ENCODE measurements at places on chromosomes 12 and 14.

DNA sequence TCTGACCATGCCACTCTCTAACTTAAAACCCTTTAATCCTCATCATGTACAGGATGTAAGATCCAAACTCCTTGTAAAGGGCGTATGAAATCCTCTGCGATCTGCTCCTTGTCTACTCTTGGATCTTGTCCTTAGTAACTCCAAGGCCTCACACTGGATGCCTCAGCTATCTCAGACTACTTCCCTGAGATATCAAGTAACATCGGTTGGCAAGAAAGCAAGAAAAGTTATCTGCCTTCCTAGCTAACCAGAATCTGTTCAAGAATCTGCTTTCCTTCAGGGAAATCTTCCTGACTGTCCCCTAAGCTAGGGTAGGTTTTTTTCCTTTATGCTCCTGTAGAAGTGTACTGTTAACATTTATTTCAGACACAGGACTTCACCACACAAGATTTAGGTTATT, 82.6 kb downstream of the TAOK3 start:
- no peak for DNase-seq

DNA sequence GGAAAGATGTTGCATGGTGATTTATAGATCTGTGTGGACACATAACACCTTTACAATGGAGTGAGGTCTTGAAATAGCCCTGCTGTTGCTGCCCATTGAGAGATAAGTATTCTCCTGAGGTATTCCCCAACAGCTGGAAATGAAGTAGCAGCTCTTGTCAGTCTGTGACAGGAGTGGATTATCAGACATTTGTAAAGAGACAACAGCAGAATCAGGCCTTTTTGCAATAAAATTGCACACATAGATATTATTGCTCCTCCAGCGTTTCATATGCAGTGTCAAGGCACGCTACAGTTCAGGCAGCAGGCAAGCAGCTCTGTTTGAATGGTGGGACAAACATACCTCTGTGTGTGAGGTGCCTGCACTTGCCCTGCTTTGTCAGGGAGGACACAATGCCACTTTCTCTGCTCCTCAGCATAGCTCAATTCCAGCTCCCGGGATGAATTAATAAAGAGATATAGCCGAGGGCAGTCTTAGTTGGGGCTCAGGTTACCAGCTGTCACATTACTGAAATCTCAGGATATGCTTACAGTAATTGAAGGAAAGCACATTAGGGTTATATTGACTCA, 49.4 kb downstream of the BICD1 start:
- no peak for DNase-seq

DNA sequence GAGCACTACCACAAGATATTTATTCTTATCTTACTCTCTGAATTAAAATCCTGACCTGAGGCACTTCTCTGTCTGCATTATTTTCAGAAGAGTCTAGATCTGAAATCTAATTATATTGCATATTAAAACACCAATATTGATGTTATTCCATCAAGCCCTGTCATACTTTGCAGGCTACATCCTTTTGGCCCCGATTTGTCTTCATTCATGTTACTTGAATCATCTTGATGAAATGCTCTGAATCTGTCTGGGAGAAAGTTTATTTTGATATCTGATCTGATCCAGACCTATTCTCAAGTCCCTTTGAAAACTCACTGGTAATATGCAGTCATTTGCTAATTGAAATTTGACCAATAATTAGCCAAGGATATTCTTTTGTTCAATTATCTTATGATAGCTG, 79.9 kb downstream of the BBS10 start:
- no peak for DNase-seq

DNA sequence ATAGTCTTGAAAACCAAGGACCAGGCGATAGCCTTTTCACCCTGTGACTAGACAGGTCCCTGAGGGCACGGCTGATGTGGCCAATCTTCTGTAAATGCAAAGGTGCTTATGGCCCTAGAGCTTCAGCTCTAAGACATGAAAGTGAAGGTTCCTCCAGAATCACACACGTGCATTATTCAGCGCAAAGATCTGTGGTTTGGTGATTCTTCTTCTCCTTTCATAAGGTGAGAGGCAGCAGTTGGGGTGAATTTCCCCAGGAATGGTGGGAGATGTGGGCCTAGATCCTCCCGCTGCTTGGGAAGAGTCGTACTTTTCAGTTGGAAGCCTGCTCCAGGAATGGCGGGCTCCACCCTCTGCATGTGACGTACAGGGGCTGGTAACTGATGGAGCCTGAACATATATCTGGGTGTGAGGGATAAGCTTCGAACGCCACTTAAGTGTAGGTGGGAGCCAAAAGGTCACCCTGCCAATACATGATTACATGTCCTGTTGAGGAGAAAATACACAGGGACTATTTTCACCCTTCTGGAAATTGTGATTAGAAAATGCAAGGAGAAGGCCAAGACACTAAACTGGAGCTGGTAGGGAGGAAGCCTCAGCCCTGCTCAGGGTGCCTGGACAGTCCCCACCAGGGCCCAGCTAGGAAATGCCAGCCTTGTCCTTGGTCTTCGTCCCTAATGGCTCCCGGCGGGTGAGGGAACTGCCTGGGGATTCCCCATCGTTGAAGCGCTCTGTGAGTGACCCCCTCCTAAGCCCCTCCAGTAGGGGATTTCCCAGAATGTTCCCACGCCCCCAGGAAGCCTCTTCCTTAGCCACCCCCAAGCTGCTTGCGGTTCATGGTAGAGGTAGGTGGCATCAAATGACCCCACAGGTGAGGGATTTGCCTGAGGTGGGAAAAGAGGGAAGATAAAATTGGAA, 17.6 kb downstream of the BATF start:
- DNase-seq, result no peak

DNA sequence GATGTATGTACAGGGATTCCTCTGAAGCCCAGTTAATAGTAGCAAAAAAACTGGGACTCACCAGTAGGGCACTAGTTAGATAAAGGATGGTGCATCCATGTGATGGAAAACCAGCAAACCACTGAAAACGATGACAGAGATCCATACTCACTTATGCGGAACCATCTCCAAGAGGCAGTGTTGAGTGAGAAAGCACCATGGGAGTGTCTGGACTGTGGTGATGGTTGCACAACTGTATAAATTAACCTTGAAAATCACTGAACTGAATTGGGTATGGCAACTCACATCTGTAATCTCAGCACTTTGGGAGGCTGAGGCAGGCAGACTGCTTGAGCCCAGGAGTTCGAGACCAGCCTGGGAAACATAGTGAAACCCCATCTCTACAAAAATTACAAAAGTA, 53.6 kb upstream of the ZFP36L1 start:
- DNase-seq, result no peak

DNA sequence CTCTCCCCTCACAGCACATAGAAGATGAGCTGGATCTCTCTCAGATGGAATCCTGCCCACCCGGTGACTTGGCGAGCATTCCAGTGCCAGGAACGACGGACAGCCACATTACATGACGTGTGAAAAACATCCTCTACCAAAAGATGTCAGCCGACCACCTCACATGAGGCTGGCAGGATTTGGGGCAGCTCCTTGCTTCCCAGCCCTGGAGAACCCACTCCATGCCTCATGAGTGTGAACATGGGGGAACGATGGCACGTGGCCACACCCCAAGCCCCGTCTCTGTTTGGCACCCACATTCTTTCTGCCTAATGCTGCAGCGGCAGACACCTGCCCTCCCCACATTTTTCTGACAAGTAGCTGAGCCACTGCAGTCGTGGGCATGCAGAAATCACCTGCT, 202.5 kb downstream of the CALM1 start:
- no peak for DNase-seq

DNA sequence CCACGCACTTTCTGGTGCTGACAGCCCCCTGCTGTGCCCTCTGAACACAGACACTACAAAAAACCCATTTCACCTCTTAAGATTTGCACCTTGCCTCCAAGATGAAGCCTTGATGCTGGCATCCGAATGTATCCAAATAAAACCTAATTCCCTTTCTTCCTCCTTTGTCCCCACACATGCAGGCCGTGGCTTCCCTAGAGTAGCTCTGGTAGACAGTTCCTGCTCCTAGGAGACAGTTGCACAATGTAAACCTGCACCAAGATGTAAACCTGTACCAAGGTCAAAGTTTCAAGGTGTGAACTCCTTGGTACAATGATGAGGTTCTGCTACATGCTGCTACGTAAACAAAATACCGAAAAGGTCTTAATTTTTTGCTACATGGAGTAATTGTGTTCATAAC, 625 bp upstream of the ABHD12B start:
- no peak for DNase-seq

- DNase-seq, result peak; percentile 21
Observed at GRCh38 chr12:57993030-57993429, 51.7 kb downstream of the ATP23 start.

- DNase-seq, result no peak
Observed at GRCh38 chr14:24674204-24674970, 40.4 kb upstream of the GZMB start.

- no peak for DNase-seq
Observed at GRCh38 chr12:1357171-1357570, 237.2 kb downstream of the FBXL14 start.

DNA sequence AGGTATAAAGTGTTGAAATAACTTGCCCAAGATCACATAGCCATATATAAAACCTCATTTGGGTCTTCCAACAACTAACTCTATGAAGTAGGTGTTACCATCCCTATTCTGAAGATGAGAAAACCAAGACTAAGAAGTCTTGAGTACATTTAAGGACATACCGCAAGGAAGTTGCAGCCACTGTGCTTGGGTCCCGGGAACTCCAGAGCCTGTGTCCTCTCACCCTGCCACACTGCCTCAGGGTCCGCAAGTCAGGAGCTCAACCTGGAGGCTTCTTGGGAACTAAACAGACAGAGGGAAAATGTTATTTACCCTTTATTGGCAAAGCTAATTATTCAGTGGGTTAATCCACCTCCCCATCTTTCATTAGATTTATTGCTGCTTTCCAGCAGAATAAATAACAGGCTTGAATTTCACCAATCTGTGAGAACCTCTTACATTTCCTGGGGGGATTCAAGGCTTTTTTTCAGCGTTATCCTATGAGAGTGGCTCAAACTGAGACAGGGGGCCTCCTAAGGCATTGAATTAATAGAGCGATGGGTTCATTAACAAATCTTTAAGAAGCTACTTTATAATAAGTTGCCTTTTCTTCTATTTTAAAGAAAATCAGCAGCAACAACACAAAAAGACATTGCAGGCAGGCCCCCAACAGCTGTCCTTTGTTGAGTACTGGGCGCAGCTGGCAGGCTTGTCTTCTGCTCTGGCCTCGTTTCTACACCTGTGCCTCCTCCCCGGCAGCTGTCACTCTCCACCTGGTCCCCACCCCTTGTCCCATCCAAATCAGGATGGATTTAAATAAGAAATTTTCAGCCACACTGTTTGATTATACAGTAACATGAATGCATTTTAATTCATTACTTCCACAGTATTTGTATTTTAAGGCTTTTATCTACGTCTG, 25.3 kb downstream of the PHLDA1 start:
- DNase-seq, result peak; percentile 43

Data from muscle of leg (tissue), 16 donors.